Endothelial cell (in vitro differentiated cells): ENCODE measurements at places on chromosomes 5 and 9.
A peak's percentile ranks its signal among the peaks of the same experiment; 100 is the strongest.

DNA sequence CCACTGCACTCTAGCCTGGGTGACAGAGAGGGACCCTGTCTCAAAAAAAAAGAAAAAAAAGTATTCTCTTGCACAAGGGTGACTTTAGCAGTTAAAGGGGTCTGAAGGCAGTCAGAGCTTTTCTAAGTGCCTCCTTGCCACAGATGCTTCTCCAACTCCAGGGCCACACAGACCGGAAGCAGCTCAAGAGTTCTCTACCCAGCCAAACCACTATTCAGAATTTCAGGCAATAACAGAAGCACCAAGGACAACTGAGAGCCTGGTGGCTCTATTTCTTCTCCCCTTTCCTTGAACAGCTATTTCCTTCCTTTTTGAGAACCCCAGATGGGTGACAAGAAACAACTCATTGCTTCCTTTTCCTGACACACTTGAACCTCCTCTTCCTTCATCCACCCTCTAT, 2.2 kb downstream of the FAM219A start:
- DNase-seq = no peak

DNA sequence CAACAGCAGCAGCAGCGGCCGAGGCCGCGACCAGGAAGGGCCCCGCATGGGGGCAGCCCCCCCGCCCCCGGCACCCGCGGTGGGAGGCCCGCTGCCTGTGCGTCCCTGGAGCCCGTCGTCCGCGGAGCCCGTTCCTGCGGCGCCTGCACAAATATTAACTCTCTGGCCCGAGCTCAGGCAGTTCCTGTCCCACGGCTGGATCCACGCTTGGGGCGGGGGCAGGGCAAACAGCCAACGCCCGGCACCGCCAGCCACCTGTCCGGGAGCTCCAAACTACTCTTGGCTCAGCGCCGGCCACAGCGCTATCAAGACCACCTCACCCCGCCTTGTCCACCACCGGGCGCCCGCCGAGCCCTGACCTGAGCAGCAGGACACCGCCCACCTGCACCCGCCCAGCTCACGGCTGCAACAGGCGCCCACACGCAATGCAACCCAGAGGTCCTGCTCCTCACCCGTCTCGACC, at the start of gene LRRC26:
LRRC26 (minus strand) TSS at position 156 of the 463 bp plus-strand sequence; CDS start at position 48, 108 bp downstream.
- DNase-seq = no peak

GRCh38 chr9:37471942-37472684, 6.9 kb upstream of the ZBTB5 start:
- DNase-seq = peak; percentile 28

- peak; percentile 60 for DNase-seq
Observed at GRCh38 chr5:83711982-83712601, 8.6 kb downstream of the HAPLN1 start.

DNA sequence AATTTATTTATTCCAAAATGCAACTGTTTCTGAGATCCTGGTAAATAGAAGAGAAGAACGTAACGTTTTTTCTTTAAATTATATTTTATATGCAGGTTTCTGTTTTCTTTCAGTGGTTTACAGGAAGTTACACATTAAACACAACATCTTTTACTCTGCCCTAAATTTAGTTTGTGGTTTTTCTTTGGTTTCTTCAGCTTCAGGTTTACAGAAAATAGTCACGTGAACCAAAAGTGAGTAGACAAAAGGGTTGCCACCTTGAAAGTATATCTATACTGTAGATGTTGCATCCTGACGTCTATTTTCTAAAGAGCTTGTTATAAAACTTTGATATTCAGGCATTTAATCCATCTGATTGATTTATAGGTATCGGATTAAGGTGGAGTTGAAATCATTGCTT, 1236.6 kb downstream of the MAT2B start:
- DNase-seq = no peak

GRCh38 chr5:128257076-128257475, 173.5 kb downstream of the SLC12A2 start:
- no peak for DNase-seq

GRCh38 chr9:115142090-115142489, 24.1 kb upstream of the TNC start:
- DNase-seq = no peak

DNA sequence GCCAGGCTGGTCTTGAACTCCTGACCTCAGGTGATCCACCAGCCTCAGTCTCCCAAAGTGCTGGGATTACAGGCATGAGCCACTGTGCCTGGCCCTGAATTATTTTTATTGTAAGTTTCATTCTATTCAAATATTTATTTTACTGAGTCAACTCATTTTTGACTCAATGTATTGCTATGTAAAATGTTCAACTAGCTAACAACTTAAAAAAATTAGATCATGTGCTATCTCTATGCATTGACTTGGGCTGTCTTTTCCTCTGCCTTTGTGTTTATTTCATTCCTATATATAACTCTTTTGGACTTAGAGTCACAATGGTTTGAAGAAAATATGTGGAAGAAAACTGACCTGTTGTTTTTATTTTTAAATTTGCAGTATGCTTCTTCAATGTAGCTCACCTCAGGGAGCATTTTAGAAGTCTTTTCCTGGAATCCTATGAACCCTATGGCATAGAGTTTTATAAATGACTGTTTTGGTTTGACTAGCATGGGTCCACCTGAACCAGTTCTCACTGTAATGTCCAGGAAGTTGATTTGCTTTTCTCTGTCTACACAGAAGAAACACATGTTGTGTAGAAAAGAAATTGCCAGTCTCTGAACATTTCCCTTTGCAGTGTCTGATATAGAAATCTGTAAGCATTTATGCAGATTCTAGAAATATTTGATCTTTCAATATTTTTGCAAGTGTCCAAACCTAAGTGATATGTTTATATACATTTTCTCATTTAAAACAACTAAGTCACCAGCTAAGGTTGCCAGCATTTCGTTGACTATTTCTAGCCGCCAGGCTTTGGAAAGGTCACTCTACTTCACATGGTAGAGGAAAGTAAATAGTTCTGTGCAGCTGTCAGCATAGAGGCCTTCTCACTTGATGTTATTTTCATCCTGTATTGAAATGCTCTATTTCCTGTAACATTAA, 138.8 kb downstream of the PCSK1 start:
- DNase-seq = no peak

DNA sequence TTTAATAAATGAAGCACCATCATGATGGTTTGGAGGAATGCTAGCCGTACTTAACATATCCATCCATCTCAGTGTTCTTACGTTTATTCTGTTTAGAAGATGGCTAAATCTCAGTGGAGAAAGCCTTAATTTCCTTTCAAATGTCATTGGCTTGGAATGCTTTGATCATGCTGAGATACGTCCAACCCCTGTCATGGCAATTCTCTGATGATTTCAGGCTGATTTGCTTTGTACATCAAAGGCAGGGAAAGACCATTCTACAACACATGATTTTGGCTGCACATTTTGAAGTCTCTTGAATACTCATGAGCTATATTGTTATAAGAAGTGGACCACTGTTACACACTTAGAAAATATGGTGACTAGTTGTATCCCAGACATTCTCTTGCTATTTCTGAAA, 1048.4 kb downstream of the MAT2B start:
- DNase-seq = no peak

DNA sequence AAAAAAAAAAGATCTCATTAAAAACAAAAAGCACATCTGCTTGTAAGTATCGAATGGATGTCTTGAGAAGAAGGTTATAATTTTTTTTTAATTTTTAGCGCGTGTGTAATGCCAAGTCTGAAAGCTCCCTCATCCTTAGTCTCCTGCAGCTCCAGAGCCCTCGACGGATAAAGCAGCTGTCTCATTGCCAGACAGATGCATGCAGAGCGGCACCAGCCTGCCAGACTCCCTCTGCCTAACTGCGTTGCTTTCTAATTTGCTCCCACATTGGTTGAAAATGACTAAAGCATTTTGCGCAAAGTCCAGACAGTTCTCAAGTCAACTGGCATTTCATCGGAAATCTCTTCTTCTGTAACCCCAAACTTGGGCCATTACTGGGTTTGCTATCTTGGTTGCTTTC, 29.4 kb downstream of the OLFM1 start:
- DNase-seq = no peak

DNA sequence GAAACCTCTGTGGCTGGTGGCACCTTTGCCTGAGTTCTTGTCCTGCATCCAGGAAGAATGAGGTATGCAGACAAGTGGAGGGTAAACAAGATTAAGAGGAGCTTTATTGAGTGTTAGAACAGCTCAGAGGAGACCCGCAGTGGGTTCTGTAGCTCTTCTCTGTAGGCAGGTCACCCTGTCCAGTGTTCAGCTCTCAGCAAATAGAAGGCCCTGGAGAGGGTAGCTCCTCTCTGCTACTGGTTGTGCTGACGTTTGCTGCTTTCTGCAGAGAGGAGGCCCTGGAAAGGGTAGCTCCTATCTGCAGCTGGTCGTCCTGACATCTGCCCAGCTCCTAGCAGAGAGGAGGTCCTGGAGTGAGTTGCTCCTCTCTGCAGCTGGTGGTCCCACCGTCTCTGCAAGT, 96.8 kb upstream of the CCDC112 start:
- DNase-seq = no peak

DNA sequence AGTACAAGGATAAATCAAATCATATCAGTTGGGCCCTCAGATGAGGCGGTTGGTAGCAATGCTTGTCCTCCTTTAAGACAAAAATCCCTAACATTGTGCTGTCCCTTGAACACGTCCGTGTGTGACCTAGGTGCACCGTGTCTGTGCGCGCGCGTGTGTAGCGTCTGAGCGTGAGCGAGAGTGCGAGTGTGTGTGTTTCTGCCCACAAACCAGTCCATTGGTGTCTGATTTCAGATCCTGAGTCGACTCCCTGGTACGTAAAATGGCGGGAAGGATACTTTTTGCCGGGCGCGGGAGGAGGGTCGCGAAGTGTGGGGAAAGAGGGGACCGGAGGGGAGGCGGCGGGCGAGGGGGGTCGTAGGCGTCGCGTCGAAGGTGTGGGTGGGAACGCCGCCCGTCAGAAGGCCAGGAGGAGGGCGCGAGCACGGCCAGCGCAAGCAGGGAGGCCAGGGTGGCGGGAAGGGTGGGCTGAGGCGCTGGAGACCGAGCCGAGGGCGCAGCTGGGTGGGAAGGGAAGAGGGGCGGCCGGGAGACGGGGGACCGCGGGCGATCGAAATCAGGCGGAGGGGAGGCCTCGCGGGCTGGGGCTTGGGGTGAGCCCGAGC, 8.9 kb downstream of the OTP start:
- DNase-seq = no peak

DNA sequence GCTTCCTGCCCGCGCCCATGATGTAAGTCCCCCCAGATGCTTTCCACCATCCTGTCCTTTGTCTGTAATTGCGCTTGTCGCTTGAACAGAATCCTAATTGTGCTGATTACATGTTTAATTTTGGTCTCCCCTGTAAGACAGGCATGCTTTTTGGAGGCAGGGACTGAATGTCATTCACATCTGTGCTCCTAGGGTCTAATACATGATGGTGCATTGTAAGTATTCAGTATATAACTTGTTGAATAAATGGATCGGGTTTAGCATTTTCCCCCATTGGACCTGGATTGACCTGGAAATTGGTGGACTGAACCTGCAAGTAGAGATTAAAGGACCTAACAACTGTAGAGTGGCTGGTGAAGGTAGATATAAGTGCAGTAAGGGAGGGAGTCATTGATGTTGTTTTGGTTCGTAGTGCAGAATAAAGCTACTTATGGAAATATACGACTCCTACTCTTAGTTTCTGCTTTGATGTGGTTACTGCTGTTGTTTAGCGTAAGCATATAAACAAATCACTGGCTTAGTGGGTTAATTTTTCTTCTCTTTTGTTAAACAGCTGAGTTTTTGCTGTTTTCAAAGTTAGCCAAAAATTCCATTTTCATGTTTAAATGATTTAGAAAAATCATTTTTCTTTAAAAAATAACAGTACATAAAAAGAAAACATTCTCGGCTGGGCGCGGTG, 57.3 kb downstream of the TRIO start:
- no peak for DNase-seq

GRCh38 chr5:134125039-134126015, 10.8 kb downstream of the TCF7 start:
- no peak for DNase-seq

- DNase-seq = no peak
Observed at GRCh38 chr9:221989-222776, 7.5 kb downstream of the DOCK8 start.

DNA sequence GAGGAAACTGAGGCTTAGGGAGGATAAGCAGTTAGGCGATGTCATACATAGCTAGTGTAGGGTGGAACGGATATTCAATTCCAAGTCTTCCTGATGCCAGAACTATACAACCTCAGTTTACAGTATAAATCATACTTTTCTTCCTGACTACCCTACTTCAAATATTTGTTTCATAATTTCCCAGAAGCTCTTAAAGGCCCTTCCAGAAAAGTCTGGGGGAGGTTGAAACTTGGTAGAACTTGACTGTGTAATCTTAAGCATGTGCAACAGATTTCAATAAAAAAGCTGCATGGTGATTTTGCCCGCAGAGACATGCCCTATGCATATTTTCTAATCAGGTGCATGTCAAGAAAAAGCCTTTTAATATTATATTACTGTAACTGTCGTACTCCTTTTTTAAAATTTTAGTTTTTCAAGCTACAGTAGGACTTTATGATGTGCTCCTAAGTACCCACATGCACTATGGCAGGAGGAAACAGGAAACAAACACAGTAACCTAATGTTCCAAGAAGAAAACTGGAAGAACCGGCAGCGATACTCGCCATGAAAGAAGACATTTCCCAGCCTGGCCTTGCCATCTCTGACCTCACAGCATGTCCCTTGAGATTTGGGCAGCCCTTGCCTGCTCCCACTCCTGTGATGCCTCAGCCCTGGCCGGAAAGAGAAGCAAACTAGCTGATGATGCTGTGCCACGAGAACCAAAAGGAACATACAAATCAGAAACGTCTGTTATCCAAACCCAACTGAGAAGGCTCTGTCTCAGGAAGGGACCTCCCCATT, 266.0 kb downstream of the EFNA5 start:
- DNase-seq = no peak

- no peak for DNase-seq
Observed at GRCh38 chr5:141835928-141836670, 42.1 kb downstream of the PCDH1 start.

GRCh38 chr9:138075961-138076649, 198.5 kb downstream of the CACNA1B start:
- DNase-seq = no peak

- no peak for DNase-seq
Observed at GRCh38 chr5:114434396-114435219, 72.7 kb downstream of the KCNN2 start.

- DNase-seq = no peak
Observed at GRCh38 chr5:112083623-112084022, 326.6 kb upstream of the NREP start.

DNA sequence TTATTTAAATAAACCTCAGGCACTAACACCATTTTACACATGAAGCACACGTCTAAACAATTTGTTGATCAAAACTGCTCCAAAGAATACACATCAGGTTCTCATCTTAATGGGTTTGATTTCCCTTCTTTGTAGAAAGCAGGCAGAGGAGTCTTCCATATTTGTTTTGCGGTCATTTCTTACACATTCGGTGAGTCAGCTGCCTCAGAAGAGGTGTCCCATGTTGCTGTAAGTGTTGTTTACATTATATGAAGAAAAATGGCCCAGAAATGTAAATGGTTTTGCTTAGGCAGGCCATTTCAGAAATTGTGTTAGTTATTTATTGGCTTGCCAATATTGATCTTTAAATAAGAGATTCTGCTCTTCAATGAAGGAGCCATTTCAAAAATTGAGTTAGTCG, 325.8 kb downstream of the TENT4A start:
- DNase-seq = no peak
